Psoas muscle (tissue), 8 donors: ENCODE measurements at places on chromosomes 1 and 21. TPM values are rescaled to one million over a fixed set of nuclear protein-coding genes. Genes with fewer than 3 reads are reported as not detected.

GRCh38 chr1:12438349-12438924 is 179.6 kb downstream of the DHRS3 start:
- DNase-seq = no peak

DNA sequence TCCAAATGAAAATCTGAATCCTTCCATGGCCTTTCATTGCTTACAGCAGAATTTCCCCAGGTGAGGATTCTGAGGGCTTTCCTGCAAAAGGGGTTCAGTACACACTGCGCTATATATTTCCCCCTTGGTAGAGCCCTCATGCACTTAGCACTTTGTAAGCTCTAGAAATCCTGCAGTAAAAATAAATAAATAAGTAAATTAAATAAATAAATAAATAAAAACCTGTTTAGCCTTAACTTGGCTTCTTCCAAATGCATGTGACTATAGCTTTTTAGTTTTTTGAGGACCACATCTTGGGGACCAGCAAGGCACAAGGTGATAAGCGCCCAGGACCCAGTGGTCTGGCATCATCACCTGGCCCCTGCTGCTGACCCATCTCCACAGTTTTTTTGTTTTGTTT is 3.2 kb upstream of the BMP8B start:
- no peak for DNase-seq

DNA sequence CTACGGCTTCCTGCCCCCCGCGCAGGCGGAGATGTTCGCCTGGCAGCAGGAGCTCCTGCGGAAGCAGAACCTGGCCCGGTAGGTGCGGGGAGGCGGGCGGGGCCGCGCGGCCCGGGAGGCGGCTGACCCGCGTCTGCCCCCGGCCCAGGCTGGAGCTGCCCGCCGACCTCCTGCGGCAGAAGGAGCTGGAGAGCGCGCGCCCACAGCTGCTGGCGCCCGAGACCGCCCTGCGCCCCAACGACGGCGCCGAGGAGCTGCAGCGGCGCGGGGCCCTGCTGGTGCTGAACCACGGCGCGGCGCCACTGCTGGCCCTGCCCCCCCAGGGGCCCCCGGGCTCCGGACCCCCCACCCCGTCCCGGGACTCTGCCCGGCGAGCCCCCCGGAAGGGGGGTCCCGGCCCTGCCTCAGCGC is 16.6 kb downstream of the NOC2L start:
- DNase-seq = no peak

DNA sequence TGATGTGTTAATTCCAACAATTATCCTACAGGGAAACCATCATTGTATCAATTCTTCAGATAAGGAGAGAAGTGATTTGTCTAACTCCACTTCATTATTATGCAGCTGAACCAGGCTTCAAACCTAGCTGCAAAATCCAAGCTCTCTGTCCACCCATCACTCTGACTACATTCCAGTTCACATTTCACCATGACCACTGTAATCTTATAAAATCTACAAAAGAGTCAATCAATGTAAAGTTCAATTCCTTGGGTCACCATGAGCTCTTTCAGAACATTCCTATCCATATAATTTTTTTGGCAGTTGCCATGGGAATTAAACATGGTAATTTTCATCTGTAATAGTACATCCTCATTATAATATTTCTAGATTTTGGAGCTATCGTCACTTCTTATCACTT is 100.9 kb downstream of the PLPPR5 start:
- no peak for DNase-seq

GRCh38 chr1:97007840-97008604 is 286.4 kb downstream of the PTBP2 start:
- DNase-seq = no peak

DNA sequence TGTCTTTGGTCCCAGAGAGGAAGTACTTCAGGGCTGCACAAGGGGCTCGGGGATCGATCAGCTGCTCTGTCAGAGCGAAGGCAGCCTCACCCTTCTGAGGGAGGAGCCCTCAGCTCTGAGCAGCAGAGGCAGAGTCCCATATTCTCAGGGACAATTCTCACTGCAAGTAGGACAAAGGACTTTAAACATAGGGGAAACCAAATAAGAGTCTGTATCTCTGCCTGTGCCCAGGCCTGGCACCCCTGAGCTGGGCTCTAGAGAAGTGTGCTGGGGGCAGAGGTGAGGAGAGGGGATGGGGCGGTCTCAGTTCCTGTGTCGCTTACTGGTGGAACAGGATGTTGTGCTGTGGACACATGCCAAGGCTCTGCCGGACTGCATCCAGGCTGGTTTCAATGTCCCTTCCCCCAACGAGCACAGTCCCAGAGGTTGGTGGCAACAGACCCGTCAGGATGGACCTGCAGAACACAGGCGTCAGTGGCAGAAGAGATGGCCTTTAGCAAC is 76.6 kb downstream of the ABCA4 start:
- peak; percentile 77 for DNase-seq

DNA sequence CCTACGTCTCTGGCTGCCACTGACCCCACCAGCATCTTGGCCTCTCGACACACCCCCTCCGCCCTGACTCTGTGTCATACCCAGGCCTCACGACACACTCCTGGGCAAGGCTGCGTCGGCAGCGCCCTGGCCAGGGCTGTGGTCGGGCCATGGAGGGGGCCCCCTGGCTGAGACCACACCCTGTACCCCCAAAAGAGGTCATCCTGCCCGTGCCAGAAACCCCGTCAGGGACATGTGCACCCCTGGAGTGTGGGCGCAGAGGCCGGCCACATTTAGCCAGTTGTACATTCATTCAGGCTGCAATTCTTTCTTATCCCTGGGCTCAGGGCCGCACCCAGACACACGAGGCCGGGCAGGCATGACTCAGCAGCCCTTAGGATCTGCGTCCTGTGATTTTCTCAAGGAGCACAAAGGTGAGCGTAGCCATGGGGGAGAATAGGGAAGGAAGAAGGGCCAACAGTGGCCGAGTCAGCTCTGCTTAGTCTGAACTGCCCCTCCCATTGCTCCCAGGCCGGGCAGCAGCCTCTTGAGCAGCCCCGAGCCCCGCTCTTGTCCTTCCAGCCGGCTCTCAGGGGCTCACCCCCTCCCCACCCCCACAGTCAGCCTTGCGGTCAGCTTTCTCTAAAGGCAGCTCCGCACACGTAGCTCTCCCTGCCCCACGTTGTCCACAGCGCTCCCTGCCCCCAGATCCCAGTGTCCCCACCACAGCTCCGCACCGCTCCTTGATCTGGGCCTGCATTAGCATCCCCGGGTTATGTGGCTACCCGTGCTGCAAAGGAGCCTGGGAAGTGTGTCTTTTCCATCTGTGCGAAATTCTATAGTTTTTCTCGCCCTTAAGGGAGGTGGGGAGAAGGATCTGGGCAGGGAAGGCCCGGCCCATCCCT is 7.9 kb downstream of the CSTB start:
- peak; percentile 53 for DNase-seq

DNA sequence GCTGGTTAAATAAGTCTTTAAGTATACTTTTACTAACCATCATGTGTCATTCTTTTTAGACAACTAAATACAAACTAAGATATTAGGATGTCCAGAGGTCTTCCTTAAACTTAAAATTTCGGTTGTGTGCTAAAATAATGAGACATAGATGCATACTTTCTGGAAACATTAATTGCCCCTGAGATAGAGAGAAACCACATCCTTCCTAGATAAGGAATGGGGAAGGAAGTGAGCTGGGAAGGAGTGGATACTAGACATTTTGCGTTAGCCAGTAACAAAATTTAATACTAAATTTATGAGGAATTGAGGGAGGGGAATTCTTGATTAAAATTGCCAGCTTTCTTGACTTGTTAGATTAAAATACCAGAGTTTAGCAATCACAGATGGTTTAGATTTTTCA is 37.1 kb upstream of the PTGS2 start:
- no peak for DNase-seq

DNA sequence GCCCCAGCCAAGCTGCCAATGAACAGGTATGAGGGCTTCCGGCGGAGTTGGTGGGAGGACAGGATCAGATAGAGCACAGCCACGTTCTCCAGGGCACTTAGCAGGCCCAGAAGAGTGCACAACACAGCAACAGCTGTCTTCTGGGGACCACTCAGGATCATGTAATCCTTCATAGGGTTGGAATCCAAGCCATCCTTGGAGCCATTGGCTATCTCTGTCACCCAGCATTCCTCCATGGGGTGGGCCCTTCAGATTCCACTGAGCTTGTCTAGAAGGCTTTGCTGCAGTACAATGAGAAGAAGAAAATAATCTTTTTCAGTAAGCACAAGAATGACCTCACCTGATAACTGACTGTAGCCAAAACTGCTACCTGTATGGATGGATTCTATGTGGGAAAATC is 7.3 kb upstream of the FUCA1 start:
- no peak for DNase-seq

DNA sequence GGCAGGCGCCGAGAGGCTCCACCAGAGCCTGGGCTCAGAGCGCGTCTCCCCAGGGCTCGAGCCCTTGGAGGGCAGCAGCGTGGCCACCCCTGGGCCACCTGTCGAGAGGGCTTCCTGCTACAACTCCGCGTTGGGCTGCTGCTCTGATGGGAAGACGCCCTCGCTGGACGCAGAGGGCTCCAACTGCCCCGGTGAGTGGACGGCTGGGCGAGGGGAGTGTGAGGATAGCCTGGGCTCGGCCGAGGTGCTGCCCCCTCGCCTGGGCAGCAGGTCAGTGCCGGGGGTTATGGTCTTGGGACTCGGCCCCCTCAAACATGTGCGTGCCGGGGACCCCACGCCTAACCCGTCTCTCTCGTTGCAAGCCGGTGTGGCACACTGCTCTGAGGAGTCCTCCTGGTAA is 26.8 kb downstream of the AGRN start:
- no peak for DNase-seq

GRCh38 chr1:169999331-169999741 is 75.2 kb downstream of the KIFAP3 start:
- no peak for DNase-seq

DNA sequence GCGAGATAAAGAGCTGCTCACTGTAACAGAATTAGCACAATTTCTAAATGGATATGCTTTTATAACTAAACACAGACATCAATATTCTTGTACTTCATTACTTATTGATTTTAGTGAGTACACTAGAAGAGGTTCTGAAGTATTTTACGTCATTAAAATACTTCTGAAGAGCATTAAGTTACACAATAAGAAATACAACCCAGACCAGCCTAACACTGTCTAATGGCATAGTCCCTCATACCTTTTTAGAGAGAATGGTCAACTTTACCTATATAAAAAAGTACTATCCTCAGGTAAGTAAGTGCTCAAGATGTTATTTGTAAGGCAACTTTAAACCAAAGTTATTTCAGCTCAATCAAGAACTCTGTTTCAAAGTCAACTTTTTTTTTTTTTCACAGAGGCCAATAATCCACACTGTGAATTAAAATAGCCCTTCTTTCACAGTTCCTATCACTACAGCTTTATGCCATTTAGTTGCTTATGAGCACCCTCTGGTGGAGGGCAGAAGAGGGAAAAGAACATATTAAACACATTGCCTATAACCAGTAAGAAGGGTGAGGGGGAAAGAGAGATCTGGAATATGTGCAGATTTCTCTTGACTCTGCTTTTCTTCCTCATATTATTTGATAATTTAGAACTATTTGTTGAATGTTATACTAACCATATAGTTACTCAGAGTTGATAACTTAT is 182.1 kb upstream of the DMRTA2 start:
- DNase-seq = no peak

- DNase-seq = no peak
Observed at GRCh38 chr21:19268686-19269085, 865.1 kb upstream of the TMPRSS15 start.

- peak; percentile 72 for DNase-seq
Observed at GRCh38 chr1:214364386-214364785, 83.4 kb downstream of the SMYD2 start.

DNA sequence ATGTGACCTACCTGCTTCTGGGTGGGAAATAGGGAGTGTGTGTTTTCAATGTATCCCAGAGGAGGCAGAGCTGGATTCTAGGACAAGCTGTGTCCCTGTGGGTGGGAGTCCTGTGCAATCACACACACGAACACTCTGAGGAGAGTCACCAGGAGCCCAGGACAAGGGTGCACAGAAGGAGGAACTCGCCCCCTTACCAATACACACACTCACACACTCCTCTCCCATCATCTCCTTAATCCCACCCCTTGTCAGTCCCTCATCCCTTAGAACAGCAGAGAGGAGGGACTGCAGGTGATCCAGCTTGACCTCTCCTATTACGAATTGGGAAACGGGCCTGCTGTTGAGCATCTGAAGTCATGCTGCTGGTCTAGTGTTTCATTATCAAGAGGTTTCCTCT is 8.5 kb upstream of the MYBPHL start:
- no peak for DNase-seq

KPRP gene
- total RNA-seq = not detected

TAS1R1 gene
- not detected for total RNA-seq

LCE2B gene
- not detected for total RNA-seq

SERINC2 gene
- total RNA-seq = 26.4 TPM

SPRR5 gene
- total RNA-seq = not detected
